ENCODE measurements at places on chromosomes 5 and 9. TPM values are rescaled to one million over a fixed set of nuclear protein-coding genes. Genes with fewer than 3 reads are reported as not detected.

The ITGA1 gene
- total RNA-seq = 7.3 TPM

The F2RL2 gene
- not detected for total RNA-seq

The SLF1 gene
- total RNA-seq = 34.9 TPM

The STARD4 gene
- total RNA-seq = 18.0 TPM

The ANKRD55 gene
- 6.1 TPM for total RNA-seq

The TUSC1 gene
- 27.2 TPM for total RNA-seq

The SLC9A3 gene
- 3.8 TPM for total RNA-seq

The CSF2 gene
- total RNA-seq = not detected

The CNTNAP3 gene
- total RNA-seq = 12.8 TPM

The NIPSNAP3A gene
- total RNA-seq = 21.6 TPM

All from testis (tissue), 5 donors.